Hematopoietic multipotent progenitor cell (in vitro differentiated cells): ENCODE measurements at places on chromosomes 6 and 20. TPM values are rescaled to one million over a fixed set of nuclear protein-coding genes. Genes with fewer than 3 reads are reported as not detected.

APOBEC2 gene
- not detected for total RNA-seq

BTN1A1 gene
- not detected for total RNA-seq

DEFB132 gene
- not detected for total RNA-seq

PARD6B gene
- 1.1 TPM for total RNA-seq

WFDC12 gene
- not detected for total RNA-seq

EFCAB8 gene
- total RNA-seq, result under 0.01 TPM

EMILIN3 gene
- total RNA-seq, result under 0.01 TPM

PPIL6 gene
- 2.7 TPM for total RNA-seq

EYA2 gene
- not detected for total RNA-seq

HLA-DRA gene
- 969 TPM for total RNA-seq

ADGRF5 gene
- total RNA-seq, result under 0.01 TPM

GHRH gene
- not detected for total RNA-seq

TSPYL1 gene
- 111 TPM for total RNA-seq

PLA2G7 gene
- not detected for total RNA-seq

CST1 gene
- total RNA-seq, result not detected

FAM184A gene
- 0.27 TPM for total RNA-seq

CEP85L gene
- total RNA-seq, result 15.3 TPM

MCCD1 gene
- total RNA-seq, result not detected

EYA4 gene
- total RNA-seq, result under 0.01 TPM

RNF182 gene
- 0.27 TPM for total RNA-seq

THBD gene
- total RNA-seq, result 1.3 TPM

ZSCAN31 gene
- 7.5 TPM for total RNA-seq

TFAP2D gene
- total RNA-seq, result not detected

SSTR4 gene
- not detected for total RNA-seq

TRIM40 gene
- total RNA-seq, result under 0.01 TPM
